ENCODE measurements at places on chromosomes 3 and 15. TPM values are rescaled to one million over a fixed set of nuclear protein-coding genes. Genes with fewer than 3 reads are reported as not detected.

Gene PLSCR2
- total RNA-seq, result not detected

Gene GOLGA8M
- total RNA-seq, result 0.56 TPM

Gene GPR149
- total RNA-seq, result not detected

Gene GLDN
- total RNA-seq, result 1.2 TPM

Gene GP5
- total RNA-seq, result 1.1 TPM

Gene ALDH1A2
- total RNA-seq, result 4.5 TPM

Gene CADM2
- 0.85 TPM for total RNA-seq

Gene RBP2
- not detected for total RNA-seq

Gene GOLGA6D
- total RNA-seq, result not detected

Gene ABHD10
- 53.3 TPM for total RNA-seq

Gene SPTSSB
- under 0.01 TPM for total RNA-seq
